ENCODE measurements at places on chromosomes 1 and 21.

- no peak for DNase-seq
These were observed 43.7 kb downstream of the TP53BP2 start for GRCh38 chr1:223802032-223802431.

- DNase-seq: peak; percentile 11
These were observed 275.8 kb downstream of the TGFB2 start for GRCh38 chr1:218620956-218621355.

DNA sequence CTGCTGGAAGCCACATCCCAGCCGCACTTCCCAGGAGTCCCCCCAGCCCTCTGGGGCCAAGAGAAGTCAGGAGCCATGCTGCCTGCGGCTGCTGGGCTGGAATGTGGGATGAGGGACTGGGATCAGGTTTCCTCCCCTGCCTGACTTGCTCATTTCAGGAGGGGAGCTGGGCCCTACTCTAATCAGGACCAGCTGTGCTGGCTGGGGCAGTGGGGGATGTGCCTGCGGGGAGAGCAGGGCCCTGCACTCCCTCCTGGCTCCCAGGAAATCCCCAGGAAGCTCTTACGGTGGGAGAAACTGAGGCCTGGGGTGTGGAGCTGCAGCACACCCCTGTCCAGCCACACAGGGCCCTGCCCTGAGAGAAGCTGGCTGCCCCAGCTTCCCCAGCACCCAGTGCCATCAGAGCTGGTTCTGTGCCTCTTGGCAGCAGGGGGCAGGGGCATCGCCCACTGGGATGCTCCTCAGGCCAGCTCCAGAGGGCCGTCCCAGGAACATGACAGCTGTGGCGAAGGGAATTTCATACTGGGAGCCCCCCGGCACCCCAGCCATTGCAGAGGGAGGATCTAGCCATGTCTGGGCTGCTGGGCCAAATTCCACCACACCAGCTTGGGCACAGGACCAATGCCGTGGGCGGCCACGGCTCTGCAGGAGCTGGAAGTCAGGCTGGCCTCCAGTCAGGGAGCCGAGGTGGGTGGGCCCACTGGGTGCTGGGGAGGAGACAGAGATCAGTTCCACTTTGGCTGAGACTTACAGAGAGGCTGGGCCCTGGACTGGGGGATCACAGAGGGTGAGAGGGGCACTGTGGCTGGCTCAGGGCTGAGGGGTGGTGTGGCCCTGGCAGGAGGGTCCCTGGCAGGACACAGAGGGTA lies 21.3 kb upstream of the PRSS38 start:
- DNase-seq: peak; percentile 69

- DNase-seq: peak; percentile 91
These were observed 93.8 kb upstream of the TMPRSS2 start for GRCh38 chr21:41601573-41602368.

- no peak for DNase-seq
These were observed 35.3 kb downstream of the FCRL5 start for GRCh38 chr1:157517016-157517415.

- no peak for DNase-seq
These were observed 137.6 kb downstream of the GPATCH2 start for GRCh38 chr1:217493290-217493689.

GRCh38 chr1:191696354-191696753 lies 461.9 kb upstream of the RGS18 start:
- peak; percentile 83 for DNase-seq

All from A172 (cell line).